ENCODE measurements at places on chromosomes 6 and 20.

- DNase-seq, result no peak
Measured at GRCh38 chr6:110103260-110103659, 76.2 kb downstream of the WASF1 start.

DNA sequence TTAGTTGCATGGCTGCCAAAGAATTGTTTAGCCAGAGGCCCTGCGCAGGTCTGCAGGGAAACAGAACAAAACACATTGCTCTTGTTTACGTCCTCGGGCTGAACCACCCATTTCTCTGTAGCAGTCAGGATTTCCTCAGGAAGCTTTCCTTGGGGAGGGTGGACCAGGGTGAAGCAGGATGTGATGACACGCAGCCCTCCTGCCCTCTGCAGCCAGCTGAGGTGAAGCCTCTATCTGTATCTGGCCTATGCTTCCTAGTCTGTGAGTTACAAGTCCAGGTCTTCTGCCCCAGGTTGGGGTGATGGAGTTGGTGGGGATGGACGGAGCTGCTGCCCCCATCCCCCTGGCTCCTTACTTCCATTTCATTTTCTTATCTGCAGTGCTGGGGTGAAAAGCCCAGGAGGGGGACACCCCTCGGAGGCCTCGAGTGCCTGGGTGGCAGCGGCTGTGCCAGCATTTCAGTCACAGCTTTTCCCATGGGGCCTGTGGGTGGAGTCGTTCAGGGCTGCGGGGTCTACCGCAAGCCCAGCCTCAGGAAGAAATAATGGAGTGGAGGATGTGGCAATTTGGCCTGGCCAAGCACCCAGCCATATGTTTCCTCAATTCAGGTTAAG, 24.9 kb downstream of the SASH1 start:
- no peak for DNase-seq

DNA sequence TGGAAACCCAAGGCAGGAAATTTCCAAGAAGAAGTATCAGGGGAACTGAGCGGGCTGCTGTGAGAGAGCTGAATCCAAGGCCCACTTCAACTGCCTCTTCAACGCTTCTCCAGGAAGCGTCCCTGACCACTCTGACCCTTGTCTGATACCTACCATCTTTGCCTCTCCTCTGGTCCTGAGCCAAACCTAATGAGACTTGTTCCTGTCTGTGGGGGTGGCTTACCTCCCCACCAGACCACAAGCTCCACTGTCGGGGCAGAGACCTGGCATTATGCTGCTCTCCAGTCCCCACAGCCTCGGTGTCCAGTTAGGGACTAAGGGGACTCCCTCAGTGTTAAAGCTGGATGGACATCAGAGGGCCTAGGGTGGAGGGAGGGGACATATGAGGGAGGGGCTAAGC, 49.7 kb downstream of the LRFN2 start:
- DNase-seq, result no peak

DNA sequence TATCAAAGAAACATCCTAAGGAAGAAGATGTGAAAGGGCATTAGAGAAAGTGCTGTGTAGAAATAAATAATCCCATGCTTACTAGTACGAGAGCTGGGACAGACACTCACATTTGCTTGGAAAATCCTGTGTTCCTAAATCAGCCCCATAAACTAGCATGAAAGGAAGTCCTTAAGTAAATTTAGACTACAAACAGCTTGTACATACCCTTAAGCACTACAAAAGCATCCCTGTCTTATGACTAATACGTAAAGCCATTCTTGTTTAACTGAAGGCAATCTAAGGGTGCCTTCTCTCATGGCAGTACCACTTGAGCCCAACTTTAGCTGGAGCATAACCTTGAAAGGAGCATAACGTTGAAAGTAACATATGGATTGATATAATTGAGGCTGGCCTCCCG, 15.4 kb upstream of the FOXQ1 start:
- no peak for DNase-seq

DNA sequence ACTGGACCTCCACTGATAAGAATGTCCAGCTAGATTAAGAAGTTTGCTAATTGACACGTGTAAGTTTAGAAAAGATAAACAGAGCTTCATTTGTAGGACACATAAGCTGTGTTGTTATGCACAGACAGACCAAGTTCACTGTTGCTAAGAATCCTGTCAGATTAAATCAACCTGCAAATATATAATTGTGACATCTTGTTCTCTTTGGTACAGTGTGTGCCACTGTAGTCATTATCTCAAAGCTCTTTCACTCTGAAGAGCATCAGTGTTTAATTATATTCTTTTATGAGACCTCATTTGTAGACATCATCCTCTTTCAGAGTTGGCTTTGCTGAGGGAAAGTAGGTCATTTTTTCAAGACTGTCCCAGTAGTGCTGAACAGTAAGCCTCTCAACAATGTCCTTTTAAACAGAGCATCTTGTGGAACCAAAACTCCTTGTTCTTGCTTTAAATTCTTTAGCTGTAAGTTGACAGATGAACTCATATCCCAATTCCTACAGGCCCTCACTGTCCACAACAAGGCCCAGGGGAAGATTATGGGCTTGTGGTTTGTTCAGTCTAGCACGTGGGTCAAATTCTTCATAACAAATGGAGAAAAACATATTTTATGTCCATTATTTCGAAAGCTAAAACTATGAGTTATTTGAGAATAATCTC, 252.4 kb downstream of the HDGFL1 start:
- DNase-seq, result no peak

DNA sequence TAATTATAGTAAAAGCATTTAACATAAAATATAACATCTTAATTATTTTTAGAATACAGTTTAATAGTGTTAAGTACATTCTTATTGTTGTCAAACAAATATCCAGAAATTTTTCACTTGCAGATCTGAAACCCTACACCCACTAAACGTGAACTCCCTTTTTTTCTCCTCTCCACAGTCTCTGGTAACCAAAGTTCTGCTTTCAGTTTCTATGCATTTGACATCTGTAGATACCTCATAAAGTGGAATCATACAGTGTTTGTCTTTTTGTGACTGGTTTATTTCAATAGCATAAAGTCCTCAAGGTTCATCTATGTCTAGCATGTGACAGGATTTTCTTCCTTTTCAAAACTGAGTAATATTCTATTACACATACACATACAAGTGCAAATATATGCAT, 286.3 kb downstream of the BTBD3 start:
- DNase-seq, result no peak

DNA sequence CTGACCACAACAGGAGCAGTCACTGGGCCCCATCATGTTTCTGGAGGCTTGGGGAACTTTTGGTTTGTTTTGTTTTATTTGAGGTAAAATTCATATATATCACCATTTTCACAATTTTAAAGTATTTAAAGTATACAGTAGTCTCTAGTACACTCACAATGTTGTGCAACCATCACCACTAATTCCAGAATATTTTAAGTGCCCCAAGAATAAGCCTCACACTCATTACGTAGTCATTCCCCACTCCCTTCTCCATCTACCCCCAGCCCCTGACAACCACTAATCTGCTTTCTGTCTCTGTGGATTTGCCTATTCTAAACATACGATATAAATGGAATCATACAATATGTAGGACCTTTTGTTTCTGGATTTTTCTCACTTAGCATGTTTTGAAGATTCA, 29.0 kb downstream of the RTN4IP1 start:
- no peak for DNase-seq

DNA sequence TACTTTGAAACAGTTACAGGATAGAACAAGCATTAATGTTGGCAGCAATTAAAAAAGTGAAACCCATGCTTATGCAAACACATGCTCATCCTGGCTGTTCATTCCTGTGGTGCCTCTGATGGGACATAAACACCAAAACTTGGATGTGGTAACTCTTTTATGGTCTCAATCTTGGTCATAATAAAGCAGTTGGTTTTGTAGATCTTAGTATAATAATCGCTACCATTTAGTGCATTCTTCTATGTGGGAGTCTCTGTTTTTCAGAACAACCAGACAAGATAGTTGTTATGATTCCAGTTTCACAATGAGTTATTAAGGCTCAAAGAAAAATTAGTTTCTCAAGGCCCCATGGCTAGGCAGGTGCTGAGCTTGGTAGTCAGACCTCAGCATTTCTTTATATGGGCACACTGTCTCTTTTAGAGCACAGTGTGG, 184.0 kb downstream of the UTRN start:
- no peak for DNase-seq

DNA sequence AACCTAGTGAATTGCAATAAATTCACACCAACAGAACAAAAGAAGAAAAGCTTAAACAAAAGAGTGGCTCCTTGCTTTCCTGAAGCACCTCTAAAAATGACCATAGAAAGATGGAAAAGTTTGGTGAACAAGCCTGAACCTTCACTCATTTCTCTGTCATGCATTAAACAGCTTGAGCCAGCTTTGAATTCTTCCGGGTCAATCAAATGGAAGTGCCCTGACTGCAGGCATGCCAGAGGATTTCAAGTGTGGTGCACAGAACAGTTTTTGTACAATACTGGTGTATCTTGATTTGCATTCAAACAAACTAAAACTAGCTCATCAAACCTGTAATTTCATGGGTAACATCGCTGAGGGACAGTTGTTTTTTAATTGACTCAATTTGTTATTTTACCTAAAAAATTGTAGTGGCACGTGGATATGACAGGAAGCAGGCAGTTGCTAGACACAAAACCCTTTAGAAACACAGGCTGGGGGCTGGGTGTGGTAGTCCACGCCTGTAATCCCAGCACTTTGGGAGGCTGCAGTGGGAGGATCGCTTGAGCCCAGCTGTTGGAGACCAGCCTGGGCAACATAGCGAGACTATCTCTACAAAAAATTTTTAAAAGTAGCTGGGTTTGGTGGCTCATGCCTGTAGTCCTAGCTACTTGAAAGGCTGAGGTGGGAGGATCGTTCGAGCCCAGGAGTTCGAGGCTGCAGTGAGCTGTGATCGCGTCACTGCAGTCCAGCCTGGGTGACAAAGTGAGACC, 9.1 kb downstream of the CASS4 start:
- DNase-seq, result no peak

GRCh38 chr20:13183005-13183404, 38.1 kb upstream of the ISM1 start:
- no peak for DNase-seq

- no peak for DNase-seq
Measured at GRCh38 chr6:3119040-3119723, 671 bp downstream of the BPHL start.

GRCh38 chr6:100796049-100796823, 84.9 kb downstream of the ASCC3 start:
- DNase-seq, result no peak

DNA sequence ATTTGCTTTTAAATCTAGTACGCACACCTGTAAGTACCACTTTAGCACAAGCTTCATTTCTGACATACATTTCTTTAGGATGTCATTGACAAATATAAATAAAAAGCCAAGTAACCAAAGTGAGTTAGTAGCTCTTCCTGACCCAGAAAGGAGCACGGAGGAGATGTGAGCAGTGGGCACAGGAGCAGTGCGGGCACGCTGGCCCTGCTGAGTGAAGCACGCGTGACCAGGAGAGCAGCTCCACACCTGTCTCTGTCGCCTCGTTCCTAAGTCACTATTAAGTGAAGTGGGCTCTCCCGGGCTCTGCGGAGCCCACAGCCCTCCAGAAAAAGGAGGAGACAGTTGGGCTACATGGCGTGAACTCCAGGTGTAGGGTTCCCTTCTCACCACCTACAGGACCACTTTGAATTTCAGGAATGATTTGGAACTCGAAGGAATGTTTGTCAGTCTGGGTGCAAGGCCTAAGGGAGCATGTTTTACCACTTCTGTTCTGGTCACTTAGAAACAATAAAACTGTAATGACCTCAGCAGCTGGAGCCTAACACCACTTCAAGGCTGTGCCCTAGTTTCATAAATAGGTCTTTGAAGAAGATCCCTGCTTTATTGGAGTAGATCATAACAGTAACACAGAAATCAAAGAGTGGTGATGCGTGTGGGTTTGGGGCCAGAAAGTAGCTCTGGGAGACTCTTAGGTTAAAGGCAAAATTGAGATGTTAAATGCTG, 95.9 kb downstream of the FAM120B start:
- no peak for DNase-seq

GRCh38 chr20:37233548-37234253, 27.9 kb downstream of the GHRH start:
- DNase-seq, result no peak

GRCh38 chr20:32861446-32861845, 2.7 kb downstream of the EFCAB8 start:
- DNase-seq, result no peak

GRCh38 chr6:127300411-127300810, 33.7 kb downstream of the RNF146 start:
- DNase-seq, result no peak

DNA sequence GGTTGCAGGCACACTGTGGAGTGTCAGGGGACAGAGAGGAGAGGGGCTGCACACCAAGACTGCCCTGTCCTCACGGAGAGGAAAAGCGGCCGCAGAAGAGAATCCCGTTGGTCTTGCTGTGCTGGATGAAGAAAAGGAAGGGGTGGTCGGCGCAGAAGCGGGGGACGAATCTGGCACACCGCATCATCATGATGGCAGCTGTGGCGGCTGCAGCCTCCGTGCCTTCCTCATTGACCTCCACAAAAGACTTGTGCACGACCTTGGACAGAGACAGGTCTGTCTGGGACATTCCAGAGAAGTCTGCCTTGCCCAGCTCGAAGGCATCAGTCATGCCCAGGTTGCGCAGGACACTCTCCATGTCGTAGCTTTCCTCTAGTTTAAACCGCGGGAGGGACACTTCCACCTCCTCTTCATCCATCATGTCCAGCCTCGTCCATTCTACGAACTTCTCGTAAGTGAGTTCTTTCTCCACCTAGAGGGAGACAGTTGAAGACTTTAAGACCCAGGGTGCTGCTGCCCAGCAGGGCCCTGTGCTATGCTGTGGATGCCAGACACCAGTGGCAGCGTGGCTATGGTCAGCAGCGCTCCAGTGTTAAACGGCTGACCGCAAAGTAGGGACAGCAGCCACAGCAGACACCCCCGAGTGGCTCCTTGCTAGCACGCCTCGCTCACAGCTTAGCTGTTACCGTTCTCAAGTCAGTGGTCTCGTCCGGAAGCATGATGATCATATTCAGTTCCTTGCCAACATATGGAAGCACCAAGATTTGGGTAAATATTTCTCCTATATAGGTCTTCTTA, 22.9 kb downstream of the SERPINB6 start:
- DNase-seq, result no peak

- no peak for DNase-seq
Measured at GRCh38 chr6:125814481-125814880, 23.7 kb downstream of the NCOA7 start.

- DNase-seq, result no peak
Measured at GRCh38 chr20:25497586-25498279, 87.6 kb downstream of the NINL start.

- DNase-seq, result no peak
Measured at GRCh38 chr20:49892260-49892659, 23.1 kb downstream of the SPATA2 start.
